ENCODE measurements at places on chromosomes 1 and 21.

- DNase-seq = no peak
Observed at GRCh38 chr1:228983231-228983660, 248.0 kb downstream of the RHOU start.

- no peak for DNase-seq
Observed at GRCh38 chr1:98929437-98929836, 75.2 kb downstream of the PLPPR5 start.

- DNase-seq = no peak
Observed at GRCh38 chr1:241963722-241964121, 6.2 kb downstream of the BECN2 start.

GRCh38 chr1:225896937-225897549 is 8.1 kb upstream of the LEFTY1 start:
- peak; percentile 24 for DNase-seq

GRCh38 chr1:8396786-8397406 is 79.0 kb downstream of the SLC45A1 start:
- no peak for DNase-seq

DNA sequence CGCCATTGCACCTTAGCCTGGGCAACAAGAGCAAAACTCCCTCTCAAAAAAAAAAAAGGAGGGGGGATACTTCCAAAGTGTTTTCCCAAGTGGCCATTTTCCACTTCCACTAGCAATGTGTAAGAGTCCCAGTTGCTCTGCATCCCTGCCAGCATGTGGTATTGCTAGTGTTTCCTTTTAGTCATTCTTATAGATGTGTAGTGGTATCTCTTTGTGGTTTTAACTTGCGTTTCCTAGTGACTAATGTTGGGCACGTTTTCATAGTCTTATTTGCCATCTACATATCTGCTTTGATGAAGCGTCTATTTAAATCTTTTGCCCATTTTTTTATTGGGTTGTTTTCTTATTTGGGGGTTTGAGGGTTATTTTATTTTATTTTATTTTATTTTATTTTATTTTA is 31.1 kb downstream of the INAVA start:
- no peak for DNase-seq

DNA sequence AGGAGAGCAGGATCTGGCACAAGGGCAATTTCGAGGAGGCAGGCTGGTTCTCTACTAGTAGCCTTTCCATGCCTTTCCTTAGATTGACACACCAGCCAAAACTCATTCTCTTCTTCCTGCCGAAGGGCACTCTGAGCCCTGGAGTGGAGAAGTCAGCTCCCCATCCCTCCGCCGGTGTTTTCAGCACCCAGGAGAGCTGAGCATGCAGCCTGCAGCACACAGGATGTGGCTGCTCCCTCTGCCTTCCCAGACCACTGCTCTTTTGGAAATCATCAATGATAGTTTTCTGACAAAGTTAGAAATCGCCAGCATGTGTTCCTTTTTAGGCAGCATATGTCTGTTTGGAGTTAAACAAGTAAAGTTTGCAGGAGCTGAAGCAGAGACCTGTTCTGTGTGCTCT is 11.7 kb downstream of the RNU5D-1 start:
- no peak for DNase-seq

DNA sequence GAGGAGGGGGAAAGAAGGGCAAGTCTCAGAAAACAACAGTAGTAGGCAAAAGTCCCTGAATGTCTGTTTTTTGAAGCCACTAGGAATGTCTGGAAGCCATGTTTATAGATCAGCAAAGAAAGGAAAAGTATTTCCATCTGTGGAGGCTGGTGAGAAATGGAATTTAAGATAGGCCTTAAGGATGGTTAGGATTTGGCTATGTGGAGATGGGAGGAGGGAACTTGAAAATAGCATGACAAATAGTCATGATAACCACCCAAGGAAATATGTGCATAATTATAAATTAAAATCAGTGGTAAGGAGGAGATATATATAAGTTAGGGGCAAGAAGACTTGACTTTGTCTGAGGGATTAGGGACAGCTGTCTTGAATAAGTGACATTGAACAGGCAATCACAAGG is 33.8 kb upstream of the FGGY start:
- DNase-seq = no peak

GRCh38 chr1:55204997-55205396 is 10.2 kb downstream of the USP24 start:
- DNase-seq = no peak

- DNase-seq = no peak
Observed at GRCh38 chr1:21736876-21737275, 46.1 kb downstream of the USP48 start.

DNA sequence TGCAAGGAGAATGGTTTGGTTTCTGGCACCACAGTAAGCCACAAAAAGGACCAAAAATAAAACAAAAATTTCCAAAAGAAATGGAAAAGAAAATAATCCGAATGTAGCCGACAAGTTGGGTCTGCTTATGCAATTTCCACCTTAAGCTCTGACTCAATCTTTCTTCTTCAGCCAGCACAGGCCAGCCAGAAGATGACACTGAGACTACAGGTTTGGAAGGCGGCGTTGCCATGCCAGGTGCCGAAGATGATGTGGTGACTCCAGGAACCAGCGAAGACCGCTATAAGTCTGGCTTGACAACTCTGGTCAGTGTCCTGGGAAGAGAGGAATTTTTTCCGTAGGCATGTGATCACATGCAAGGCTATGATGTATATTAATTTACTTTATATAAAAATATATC is 23.4 kb downstream of the PDPN start:
- DNase-seq = no peak

DNA sequence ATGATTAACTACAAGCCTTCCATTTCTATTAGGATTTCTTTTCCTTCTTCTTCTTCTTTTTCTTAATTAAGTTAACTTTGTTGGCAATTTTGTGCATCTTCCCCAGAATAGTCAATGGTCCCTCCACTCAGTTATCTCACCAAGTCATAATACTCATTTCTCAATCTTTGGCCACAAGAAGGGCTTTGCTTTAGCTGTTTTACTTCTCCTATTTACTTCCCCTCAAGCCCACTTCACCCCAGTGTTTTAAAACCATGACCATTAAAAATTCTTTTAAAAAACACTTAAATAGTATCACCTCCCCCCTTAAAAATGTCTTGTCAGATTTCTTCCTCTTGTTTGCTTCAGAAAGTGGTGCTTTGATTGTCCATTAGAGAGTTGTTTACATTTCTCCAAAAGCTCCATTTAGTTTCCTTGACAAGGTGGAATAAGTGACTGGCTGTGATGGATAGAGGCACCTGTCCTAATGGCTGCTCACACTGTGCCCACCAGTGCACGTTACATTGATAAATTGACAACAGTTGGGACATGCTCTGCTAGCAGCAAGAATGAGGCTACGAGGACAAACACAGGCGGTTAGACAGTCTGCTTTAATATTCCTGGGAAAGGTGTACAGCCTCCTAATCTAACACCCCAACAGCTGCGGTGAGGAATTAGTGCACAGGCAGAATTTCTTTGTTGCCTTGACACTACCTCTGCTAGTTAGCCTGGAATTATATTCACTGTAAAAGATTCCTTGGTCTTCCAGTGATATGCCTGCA is 354.7 kb downstream of the LMO4 start:
- DNase-seq = no peak

DNA sequence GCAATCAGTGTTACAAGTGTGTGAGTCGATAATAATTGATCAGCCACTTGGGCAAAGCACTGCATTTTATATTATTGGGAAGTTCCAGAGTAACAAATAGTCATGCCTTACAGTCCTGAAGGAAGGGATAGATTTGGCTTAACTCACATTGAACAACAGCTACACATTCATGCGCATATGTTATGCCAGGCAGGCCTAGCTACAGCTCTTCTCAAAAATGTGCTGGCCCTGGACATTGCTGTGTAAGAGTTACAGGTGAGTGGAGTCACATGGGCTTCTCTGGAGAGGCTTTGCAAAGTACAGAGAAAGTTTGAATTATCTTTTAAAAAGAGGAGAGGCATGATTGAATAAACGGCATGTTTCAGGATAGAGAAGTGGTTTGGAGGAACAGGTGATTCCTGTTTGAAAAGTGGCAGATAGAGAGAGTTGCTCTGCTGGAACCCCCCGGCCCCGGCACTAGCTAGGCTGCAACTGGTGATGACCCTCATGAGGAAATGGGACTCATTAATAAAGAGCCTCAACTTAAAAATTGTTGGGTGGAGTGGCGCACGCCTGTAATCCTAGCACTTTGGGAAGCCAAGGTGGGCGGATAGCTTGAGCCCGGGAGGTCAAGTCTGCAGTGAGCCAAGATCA is 200.6 kb downstream of the CRB1 start:
- no peak for DNase-seq

GRCh38 chr1:165525708-165526107 is 18.1 kb upstream of the LRRC52 start:
- DNase-seq = no peak

DNA sequence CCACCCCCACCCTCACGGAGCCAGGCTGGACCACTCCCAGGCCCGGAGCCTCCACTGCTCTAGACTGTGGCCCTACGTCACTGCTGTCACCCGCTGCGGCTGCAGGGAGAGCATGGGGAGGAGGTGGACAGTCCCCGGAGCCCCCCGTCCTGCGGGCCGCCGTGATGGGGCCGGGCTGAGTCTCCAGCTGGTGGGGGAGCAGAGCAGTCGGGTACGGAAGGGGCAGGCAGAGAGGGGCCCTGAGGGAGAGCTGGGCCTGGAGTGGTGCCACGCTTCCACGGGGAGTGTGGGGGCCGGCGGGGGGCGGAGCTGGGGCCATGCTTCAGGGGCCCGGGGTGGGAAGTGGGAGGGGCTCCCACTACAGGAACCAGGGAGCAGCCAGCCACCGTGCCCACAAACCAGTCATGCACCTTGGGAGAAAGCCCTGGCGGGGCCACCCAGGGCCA is 98.9 kb upstream of the KCNK1 start:
- no peak for DNase-seq

DNA sequence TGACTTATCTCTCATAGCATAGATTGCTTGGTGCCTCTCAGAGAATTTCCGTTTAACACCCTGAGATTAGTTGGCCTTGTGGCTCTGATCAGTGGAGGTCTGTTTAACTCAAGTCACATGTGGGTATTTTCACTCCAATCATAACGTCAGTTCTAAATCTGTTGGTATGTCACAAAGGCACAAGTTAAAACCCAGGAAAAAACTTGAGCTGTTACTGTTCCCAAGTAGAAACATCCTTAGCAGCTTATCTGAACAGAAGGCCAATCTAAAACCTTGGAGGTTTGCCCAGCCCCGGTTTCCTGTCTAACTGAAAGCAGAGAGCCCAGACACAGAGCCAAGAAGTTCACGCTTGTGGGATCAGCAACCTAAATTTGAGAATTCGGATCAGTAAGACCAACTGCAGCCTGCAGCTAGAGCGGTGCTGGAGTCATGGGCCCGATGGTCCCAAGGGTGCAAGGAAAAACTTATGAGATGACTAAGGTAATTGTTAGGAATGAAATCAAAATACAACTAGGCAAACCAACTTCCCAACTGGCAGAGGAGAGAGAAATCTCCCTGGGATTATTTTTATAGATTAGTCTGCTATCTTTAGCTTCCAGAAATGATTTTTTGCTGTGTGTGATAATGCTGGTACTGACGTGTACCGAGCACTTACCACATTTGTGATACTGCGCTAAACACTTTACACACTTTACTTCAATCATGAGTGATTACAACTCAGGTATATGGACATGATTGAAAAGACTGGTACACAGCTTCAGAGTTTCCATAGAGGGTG is 90.2 kb upstream of the C1orf21 start:
- no peak for DNase-seq

- no peak for DNase-seq
Observed at GRCh38 chr21:37868446-37869295, 47.6 kb downstream of the KCNJ6 start.

- DNase-seq = no peak
Observed at GRCh38 chr1:45622524-45623394, 1.1 kb downstream of the CCDC17 start.

DNA sequence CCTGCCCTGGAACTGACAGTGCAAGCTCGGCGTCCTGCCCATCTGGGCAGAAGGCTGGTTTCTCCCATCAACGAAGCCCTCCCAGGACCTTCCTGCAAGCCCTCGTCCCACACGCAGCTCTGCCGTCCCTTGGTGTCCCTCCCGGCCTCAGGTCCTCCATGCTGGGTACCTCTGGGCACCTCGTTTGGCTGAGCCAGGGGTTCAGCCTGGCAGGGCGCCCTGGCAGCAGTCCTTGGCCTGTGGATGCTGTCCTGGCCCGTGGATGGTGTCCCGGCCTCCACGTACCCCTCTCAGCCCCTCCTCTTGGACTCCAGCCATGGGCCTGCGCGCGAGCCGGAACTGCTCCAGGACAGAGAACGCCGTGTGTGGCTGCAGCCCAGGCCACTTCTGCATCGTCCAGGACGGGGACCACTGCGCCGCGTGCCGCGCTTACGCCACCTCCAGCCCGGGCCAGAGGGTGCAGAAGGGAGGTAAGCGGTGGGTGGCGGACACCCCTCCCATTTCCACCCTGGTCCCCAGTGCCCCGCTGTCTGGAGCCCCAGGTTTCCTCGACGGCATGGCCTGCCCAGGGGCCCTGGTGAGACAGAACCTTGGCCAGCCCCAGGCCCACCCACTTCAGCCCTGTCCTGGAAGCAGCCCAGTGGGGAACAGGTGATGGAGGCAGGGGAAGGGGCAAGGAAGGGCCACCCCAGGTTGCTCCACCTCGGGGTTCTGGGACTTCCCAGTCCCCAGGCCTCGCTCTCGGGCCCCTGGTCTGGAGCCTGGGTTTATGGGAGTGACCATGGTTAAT is 3.5 kb downstream of the TNFRSF14 start:
- no peak for DNase-seq

DNA sequence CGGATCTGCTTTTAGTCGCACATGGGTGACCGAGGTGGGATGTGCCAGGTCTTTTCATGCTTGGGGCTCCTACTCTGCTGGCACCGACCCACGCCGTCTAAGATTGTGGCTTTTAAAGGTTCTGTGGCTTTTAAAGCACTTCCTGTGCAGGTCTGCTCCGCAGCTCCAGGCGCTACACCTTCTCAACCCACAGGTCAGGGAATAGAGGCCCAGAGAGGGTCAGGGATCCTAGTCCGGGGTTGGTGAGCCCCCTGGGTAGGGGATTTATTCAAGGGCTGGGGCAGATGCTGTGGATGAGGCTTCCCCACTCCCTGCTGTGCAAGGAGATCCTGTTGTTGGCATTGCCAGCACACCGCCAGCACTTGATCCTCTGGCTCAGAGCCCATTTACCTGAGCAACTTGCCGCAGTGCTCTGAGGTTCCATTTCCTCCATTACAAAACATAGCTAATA is 212.8 kb upstream of the RAB4A start:
- peak; percentile 15 for DNase-seq

GRCh38 chr1:173175514-173176145 is 31.5 kb downstream of the TNFSF4 start:
- DNase-seq = no peak
